ENCODE measurements at places on chromosomes 7 and 10.

DNA sequence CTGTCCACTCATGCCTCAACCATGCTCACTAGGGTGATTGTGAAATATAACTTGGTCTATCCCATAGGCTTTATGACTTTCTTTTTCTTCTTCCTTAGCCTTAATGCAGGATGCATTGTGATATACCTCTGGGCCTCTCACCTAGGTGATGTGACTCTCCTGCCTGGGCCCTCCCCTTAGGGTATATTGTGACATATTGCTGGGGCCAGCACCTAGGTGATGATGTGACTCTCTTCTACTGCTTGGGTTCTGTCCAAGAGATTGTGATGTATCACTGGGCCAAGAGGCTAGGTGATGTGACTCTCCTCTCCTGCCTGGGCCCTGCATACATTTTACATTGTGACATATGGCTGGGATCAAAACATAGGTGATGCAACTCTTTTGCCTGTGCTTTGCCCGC lies 14.7 kb upstream of the ZNF107 start:
- DNase-seq = no peak

GRCh38 chr7:4633012-4633411 lies 49.1 kb upstream of the FOXK1 start:
- DNase-seq = no peak

DNA sequence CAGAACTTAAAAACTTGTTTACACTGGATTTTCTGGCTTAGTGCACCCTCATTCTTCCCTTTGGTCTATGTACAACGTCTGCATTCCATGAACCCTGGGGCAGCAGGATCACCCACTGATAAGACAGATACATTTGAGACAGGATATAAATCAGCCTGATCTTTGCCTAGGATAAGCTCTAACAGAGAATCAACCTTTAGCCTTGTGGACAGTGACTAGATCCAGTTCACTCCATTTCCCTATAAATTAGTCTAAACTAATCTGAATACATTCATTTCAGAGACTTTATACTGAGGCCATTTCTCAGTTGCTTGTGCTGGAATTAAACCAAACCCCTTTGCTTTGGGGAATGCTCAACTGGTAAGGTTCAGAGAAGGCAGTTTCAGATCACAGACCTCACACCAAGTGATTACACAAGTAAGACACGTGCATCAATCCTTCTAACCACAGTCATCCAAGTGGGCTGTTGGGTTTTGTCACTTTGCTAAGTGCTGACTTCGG lies 639.8 kb upstream of the FZD8 start:
- DNase-seq = no peak

- no peak for DNase-seq
These were observed 55.5 kb downstream of the TES start for GRCh38 chr7:116265881-116266280.

GRCh38 chr7:69517985-69518704 lies 80.1 kb upstream of the AUTS2 start:
- no peak for DNase-seq

DNA sequence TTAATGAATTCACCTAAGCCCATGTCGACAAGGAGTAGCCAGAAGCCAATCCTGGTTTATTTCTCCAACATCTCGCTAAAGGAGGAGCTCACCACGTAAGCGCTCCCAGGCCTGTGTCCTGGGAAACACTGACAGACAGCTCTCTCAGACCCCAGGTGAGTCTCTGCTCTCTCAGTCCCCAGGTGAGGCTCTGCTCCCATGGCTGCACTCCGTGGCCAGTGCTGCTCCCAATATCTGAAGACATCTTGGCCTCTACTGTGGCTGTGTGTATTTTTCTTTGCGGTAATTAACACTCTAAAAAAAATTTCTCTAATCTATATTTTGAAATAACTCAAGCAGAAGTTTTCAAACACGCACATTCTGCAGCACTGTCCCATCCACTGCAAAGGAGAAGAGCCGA lies 564.5 kb downstream of the PTPRN2 start:
- DNase-seq = no peak

DNA sequence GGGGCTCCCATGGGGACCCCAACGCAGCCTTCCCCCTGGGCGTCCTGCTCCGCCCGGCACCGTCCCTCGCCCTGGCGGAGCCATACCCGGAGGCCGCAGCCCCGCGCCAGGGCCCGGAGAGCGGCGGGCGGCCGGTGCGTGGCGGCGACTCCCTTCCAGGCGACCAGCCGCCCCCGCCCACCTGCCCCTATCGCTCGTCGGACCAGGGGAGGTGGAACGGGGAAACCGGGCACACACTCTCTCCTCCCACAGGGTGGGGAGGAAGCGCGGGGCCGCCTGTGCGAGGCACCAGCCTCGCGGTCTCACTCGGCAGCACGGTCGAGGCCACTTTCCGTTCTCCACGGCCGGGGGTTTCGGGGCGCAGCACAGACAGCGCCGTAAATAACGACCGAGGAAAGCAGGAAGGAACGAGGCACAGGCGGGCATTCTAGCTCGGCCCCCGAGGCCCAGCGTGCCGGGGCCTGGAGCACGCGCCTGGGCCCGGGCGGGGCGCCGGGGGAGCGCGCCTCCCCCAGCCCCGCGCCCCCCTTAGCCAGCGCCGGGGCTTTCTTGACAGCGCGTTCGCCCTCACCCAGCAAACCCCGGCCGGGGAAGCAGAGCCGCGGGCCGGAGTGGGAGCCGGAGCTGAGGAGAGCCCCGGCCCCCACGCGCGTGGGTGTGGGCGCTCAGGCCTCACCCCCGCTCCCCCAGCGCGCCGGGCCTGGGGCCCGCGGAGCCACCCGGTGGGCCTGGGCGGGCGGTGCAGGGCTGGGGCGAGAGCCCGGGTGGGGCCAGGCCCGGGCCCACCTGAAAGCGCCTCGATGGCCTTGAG lies 936 bp downstream of the IGF2BP3 start:
- no peak for DNase-seq

DNA sequence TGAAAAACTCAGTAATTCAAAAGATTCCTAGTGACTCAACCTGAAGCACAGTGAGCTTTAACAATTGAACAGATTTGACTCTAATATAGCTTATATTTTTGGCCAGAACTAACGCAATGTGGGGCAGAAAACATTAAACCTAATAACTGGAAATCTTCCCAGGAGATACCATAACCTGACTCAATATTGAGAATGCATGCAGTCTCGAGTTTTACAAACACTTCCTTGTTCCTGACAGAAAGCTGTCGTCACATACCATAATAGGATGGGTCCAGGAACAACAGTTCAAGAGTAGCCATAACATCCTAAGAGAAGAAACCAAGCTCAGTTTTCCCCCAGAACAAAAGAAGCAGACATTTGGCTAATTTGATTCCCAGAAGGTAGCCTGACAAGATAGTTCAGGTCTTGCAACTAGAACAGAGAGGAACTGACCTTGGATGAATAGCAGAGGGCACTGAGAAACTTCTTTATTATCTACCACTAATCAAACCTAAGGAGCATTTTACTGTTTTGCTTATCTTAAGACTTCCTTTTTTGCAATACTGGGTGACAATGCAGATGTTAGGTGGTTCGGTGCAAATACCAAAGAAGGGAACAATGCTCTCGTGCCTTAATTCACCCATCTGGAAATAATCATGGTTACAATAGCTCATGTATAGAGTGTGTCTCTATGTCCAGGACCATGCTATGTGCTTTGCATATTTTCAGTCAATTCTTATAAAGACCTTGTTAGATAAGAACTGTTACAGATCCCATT lies 38.6 kb upstream of the ACSL5 start:
- DNase-seq = no peak

GRCh38 chr7:134919240-134919641 lies 67.1 kb upstream of the AGBL3 start:
- no peak for DNase-seq

- DNase-seq = no peak
These were observed 178.8 kb upstream of the AKR1E2 start for GRCh38 chr10:4647109-4647785.

DNA sequence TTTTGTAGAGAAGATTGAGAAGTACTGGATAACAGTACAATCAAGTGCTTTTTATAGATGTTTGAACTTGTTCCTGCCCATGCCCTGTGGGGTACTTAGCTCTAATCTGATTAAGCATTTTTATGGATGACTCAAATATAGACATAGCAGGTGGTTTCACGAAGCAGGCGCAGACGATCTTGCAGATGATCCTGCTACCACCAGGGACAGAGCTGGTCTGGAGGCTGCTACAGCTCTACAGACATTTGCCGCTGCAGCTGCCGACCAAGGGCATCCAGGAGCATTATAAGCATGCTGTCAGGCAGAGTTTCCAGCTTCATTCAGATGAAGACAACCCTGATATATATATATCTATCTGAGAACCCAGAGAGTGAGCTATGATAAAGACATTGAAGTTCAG lies 650.4 kb downstream of the NXPH1 start:
- no peak for DNase-seq

- no peak for DNase-seq
These were observed 324.1 kb upstream of the LRRN3 start for GRCh38 chr7:110766864-110767263.

GRCh38 chr7:15848362-15848761 lies 161.9 kb upstream of the MEOX2 start:
- no peak for DNase-seq

- no peak for DNase-seq
These were observed 168.9 kb upstream of the SH2B2 start for GRCh38 chr7:102117743-102118142.

GRCh38 chr7:142870566-142871259 lies 14.8 kb downstream of the TRPV6 start:
- no peak for DNase-seq

DNA sequence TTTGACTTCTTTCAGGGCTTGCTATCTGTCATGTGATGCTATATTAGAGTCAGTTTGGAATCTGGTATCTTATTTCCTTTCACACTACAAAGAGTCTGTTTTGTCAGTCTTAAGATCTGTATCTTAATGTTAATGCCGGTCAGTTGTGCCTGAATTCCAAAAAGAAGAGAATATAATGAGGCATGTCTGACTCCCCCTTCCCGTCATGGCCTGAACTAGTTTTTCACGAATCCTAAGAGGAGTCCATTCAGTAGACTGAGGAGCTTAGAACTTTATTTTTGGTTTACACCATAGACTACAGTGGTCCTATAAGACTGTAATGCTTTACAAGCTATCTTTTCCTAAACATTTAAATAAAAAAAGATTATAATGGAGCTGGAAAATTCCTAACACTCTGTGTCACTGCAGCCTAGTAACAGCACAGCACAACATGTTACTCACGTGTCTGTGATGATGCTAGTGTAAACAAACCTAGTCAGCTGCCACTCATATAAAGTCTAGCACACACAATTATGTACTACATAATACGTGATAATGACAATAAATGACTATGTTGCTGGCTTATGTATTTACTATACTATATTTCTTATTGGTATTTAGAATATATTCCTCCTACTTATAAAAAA lies 50.6 kb downstream of the VPS41 start:
- DNase-seq = no peak

- DNase-seq = no peak
These were observed 27.9 kb upstream of the CCDC7 start for GRCh38 chr10:32417911-32418547.

GRCh38 chr7:101848208-101848951 lies 31.0 kb downstream of the CUX1 start:
- DNase-seq = no peak

Measured in T-helper 22 cell (primary cell).